IMR-90 (cell line): ENCODE measurements at places on chromosomes 3 and 15.

DNA sequence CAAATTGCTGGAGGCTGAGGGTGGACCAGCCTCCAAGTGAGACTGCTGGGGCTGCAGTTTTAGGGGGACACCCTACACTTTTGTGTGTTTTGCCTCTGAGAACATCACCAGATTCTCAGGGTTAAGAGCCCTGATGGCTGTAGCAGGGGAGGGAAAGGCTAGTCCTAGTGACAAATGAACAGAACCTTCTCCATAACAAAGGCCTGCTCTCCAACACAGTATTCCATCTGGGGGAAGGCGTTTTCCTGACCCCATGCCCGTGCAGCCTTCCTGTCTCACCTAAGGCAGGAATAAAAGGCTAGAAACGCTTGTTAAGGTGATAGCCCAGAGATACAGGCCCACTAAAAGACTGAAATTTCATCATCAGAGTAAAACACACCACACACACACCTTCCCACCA is 50.2 kb upstream of the NSMCE3 start:
- no peak for DNase-seq

- DNase-seq: peak; percentile 43
These were observed 76.6 kb downstream of the SLC25A26 start for GRCh38 chr3:66297260-66297873.

DNA sequence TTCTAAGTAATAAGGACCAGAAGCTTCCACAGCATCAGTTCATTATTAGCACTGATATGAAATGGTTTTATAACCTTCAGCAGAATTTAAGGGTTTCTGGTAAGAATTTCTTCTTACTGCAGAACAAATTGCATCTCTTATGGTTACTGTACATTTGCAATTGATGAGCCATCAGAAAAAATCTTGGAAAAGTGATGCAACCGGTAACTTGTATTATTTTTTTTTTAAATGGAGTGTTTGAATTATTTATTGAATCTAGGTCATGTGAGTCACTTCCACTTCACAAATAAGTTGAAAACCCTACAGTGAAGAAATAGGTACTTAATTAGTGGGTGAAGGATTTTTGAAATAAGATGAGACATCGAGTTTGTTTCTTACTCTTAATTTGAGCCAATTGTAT is 786.0 kb downstream of the TUSC7 start:
- DNase-seq: peak; percentile 59

DNA sequence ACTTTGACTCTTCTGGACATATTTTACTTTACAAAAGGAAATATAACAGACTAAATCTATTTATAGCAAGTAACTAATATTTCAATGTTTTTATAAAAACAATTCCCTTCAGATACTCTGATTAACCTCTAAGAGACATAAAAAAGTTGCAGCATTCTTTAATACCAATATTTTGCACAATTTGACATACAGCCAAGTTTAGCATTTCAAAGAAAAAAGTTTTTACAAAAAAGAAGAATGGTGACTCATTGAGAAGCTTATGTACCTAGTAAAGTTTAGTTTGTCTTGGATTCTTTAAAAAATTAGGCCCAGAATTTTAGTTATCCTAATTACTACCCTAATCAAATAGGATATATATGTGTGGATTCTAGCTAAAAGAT is 17.6 kb downstream of the DAZL start:
- peak; percentile 1 for DNase-seq

DNA sequence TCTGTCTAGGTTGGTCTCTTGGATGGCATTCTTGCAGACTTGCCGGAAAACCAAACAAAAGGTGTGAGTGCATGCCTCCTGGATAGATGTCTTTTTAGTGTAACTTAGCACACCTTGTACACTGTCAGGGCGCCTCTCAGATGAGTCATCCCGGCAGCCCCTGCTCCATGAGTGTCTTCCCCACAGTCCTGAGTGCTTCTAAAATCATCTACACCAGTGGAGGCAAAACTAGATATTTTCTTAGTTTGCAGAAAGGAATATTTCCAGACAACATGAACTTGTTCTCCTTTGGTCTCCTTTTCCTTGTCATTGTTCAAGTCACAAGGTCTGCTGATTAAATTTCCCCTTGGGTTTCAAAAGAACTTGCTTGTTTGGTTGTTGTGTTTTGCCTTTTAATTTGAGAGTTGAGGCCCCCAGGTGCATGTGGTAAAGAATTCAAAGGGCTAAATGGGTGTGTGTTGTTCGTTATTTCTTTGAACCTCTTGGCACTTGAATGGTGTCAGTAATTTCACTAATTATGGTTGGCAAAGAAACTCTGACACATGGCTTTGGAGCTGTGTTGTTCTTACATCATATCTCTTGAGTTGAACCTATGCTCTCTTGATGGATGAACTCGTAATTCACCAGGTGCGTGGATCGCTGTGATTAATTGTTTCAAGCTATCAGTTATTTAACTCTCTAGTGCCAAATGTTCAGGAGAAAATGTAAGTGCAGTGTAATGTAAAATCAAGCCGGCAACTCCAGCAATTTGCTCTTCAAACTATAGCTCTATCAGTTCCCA is 98.2 kb downstream of the IGF1R start:
- DNase-seq: no peak

- no peak for DNase-seq
These were observed 140.2 kb downstream of the TPRA1 start for GRCh38 chr3:127450331-127450730.

DNA sequence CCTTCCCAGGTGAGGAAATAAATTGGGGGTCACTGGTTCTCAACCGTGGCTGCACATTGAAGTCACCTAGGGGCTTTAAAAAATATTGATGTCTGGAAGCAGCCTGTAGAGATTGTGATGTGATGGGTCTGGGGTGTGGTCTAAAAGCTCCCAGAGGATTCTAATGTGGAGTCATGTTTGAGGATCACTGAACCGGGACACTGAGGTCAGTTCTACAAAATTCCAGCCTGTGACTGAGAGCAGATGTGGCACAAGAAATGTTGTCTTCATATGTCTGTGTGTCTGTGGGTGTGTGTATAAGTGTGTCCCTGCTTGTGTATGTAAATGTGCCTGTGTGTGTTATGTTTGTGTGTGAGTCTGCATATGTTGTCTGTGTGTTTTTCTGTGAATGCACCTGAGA is 79.9 kb downstream of the TLE3 start:
- DNase-seq: no peak

- DNase-seq: no peak
These were observed 223.7 kb downstream of the MAGI1 start for GRCh38 chr3:65814845-65815578.

GRCh38 chr15:34124651-34125050 is 22.8 kb downstream of the PGBD4 start:
- no peak for DNase-seq

GRCh38 chr15:77285057-77285997 is 134.6 kb downstream of the PEAK1 start:
- no peak for DNase-seq

GRCh38 chr3:188255190-188255589 is 101.2 kb downstream of the LPP start:
- DNase-seq: no peak

- DNase-seq: peak; percentile 30
These were observed 4.9 kb downstream of the NANOGP8 start for GRCh38 chr15:35080226-35080625.

GRCh38 chr3:7667774-7668173 is 806.9 kb downstream of the GRM7 start:
- no peak for DNase-seq

- no peak for DNase-seq
These were observed 30.2 kb downstream of the TKT start for GRCh38 chr3:53225651-53226050.

- peak; percentile 54 for DNase-seq
These were observed 68.7 kb downstream of the AP4E1 start for GRCh38 chr15:50977162-50977561.

GRCh38 chr15:77643764-77644163 is 11.1 kb upstream of the LINGO1 start:
- no peak for DNase-seq

- DNase-seq: no peak
These were observed 34.3 kb downstream of the GOLIM4 start for GRCh38 chr3:168061332-168061996.

DNA sequence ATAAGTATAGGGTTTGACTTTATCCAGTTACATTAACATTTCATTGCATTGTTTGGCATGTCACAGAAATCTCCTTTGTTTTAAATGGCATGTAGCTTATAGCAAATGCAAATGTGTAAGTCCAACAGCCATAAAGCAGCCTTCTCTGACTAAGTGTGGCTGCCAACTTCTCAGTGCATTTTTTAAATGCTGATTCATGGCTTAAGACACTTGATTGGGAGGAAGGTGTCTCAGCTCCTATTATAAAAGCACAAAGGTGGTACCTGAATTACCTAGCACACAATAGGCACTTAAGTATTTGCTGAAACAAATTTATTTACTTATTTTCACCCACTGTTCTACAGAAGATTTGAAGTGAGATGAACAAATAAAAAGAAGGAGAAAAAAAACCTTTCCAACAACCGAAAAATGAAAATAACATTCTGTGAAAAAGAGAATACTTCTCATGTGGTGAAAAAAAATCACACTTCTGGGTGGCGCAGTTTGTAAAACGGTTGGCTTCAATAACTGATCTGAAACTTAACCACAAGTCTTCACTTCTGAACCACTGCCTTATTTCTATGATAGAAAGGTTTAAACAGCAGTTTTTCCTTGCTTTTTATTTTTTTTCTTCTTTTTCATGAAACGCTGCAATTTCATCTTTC is 105.5 kb upstream of the ICE2 start:
- DNase-seq: no peak

GRCh38 chr3:115254492-115255196 is 107.6 kb upstream of the ZBTB20 start:
- no peak for DNase-seq

DNA sequence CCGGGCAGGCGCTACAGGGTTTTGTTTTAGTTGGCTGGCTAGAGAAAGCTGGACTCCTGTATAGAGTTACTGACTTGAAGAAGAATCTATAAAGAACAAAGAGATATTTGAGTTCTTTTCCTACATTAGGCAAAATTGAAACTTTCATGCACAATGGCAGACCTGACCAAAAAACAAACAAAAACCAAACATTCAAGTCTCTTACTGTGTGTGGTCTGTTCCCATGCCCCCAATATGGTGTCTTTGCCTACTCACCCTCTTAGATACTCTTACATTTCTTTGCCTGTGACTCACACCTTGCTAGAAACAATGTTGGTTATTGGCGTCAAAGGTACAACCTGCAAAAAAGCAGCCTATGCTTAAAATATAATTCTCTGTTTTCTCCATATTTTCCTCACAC is 109.5 kb upstream of the TMC3 start:
- no peak for DNase-seq

GRCh38 chr15:33716025-33716424 is 252.3 kb upstream of the CHRM5 start:
- DNase-seq: no peak

DNA sequence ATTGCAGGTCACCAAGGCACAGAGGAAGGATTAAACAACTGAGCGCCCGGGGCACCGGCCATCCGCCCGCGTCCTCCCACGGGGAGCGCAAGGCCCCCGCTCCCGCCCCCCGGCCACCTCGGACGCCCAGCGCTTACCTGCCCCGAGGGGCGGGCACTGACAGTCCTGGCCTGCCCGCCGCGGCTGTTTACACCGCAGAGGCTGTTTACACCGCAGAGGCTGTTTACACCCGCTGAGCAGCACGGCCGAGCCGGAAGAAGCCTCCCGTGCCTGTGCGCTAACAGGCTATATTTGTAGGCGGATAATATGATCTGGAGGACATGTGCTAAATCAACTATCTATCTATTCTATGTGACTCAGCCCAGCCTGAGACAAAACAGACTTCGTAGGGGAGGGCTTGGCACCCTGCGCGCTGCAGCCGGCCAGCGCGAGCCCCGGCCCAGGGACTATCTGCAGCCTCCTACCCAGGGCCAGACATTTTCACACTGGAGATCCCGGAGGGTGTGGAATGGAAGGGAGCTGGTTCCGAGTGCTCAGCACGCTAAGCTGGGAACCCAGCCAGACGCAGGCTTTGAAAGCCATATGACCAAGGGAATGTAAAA is at the start of gene LRRC2:
Gene LRRC2 (minus strand): TSS at position 263 of the 602 bp plus-strand sequence. CDS start 14,711 bp downstream, outside the sequence.
- peak; percentile 76 for DNase-seq

- DNase-seq: no peak
These were observed 102.9 kb downstream of the CHST2 start for GRCh38 chr3:143222505-143222904.

GRCh38 chr3:37772773-37773354 is 88.8 kb upstream of the CTDSPL start:
- no peak for DNase-seq

DNA sequence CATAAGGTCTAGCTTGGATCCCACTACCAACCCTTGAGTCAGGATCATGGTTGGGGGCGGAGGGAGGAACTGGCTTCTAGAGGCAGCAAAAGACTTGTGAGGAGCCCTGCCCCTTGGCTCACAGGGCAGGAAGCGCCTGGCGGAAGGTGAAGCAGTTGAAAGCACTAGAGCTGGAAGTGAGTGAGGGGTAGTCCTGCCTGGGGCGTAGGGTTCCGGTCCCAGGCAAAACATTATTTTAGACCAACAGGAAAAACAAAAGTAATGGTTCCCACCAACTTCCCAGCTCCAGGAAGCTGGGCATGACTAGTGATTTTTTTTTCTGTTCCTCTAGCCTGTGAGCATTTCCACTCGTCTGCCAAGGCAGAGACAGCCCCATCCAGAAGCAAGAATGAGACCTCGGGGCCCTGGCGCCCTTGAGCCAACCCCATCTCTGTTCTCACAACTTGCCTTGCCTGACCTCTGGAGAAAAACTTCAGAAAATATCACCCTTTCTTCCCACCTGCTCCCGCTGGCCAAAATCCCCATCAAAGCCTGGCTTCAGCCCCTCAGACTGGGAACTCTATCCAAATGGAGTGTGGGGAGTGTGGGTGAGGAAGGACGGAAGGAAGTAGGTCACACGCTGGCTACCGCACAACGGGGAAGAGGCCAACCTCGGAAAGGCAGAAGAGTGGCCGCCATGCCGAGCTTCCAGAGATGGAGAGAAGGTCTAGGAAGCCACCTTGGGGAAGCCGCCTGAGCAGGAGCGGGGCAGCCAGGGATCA is 57.5 kb downstream of the RBPMS2 start:
- DNase-seq: no peak

GRCh38 chr3:10309736-10310135 is 11.2 kb downstream of the SEC13 start:
- peak; percentile 15 for DNase-seq

DNA sequence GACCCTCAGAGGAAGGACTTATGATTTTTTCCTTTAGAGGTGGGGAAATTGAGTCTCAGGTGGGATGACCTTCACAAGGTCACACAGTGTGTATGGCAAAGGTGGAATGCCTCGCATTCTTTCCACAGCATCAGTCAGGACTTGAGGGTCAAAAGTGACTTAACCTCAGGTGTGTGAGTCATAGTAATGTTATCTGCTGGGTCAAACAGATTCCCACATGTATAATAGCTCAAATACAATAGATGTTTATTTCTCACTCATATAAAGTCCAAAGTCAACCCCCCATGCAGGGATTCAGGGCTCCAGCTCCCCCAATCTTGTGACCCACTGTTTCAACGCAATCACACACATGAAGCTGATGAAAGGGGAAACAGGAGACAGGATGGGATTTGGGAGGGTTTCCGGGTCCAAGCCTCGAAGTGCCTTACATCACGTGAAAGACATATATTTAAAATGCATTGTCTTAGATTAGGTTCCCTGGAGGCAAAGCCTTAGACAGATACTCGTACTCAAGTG is 34.0 kb upstream of the CCDC174 start:
- no peak for DNase-seq
